ENCODE measurements at places on chromosomes 6 and 20. TPM values are rescaled to one million over a fixed set of nuclear protein-coding genes. Genes with fewer than 3 reads are reported as not detected.

Gene ID4
- 0.08 TPM for total RNA-seq

Gene PRND
- not detected for total RNA-seq

GRCh38 chr6:144696610-144697368, 411.7 kb downstream of the UTRN start:
- no peak for DNase-seq

DNA sequence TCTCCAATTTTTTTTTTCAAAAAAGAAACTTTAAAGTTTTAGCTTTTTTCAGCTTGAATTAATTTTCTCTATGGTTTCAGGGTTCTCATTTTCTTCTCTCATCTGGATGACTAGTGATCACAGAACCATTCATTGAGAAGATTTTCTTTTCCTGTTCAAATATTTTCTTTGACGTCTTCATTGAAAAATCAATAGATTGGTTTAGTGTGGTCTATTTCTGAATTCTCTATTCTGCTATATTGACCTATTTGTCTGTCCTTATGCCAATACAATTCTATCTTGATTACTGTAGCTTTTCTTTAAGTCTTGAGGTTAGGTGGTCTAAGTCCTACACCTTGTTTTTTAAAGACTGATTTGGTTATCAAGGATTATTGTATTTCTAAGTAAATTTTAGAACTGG, 150.2 kb upstream of the MAN1A1 start:
- DNase-seq, result no peak

DNA sequence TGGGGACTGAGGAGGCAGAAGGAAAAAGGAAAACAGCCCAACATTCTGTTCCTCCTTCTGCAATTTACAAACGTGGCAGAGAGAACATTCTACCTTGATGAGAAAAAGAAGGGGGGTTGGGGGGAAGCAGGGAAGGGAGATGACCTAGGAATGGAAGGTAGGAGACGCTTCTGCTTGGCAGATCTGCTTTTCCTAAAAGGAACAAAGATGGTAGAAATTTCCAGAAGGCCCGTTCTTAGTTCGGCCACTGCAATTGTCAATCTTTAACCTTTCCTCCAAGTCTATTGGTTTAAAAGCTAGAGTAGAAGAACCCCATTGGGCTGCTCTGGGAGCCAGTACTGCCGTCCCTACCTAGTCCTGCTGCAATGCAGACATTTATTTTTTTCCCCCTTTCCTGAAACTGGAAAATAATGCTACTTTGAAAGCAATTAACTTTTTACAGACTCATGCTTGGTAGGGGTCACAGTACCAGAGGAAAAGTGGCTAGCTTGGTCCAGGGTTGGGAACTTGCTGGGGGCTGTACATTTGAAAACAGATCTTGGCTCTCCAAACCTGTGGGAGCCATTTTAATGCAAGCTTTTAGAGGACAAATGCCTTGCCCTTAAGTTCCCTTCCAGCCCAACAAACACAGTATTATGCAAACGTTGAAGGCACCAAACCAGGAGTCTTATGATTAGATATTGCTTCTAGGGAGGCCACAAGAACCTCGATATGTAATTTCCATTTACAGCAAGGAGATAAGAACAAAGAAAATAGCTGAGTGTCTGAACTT, 2.6 kb downstream of the ZMYND8 start:
- DNase-seq, result no peak

GRCh38 chr20:36468149-36469000, 72.9 kb upstream of the MYL9 start:
- no peak for DNase-seq

DNA sequence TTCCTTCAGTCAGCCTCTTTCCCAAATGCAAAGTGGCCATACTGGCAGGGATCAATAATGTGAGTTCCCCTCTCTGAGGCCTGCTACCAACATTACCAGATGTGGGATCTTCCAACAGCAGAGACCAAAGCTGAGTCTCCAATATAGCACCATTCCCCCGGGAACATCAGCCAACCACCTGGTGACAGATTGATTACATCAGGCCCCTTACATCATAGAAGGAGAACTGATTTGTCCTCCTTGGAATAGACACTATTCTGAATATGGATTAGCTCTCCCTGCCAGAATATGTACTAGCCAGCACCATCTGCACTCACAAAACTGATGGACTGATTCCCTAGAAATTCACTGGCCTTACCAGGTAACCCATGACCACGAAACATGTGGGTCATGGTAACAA, 61.9 kb upstream of the CARMIL1 start:
- no peak for DNase-seq

All from activated T-cell treated with anti-CD3 and anti-CD28 coated beads, Interleukin-2, amount 50 U/mL, for 4 hours (primary cell).